Nephron progenitor cell (in vitro differentiated cells): ENCODE measurements at places on chromosomes 6 and 20.
A peak's percentile ranks its signal among the peaks of the same experiment; 100 is the strongest.

- DNase-seq: peak; percentile 19
Observed at GRCh38 chr20:53524589-53525312, 68.9 kb downstream of the ZNF217 start.

- peak; percentile 68 for DNase-seq
Observed at GRCh38 chr6:27177485-27178406, 69.8 kb upstream of the PRSS16 start.

- DNase-seq: no peak
Observed at GRCh38 chr6:131960371-131961133, 9.4 kb upstream of the CCN2 start.

DNA sequence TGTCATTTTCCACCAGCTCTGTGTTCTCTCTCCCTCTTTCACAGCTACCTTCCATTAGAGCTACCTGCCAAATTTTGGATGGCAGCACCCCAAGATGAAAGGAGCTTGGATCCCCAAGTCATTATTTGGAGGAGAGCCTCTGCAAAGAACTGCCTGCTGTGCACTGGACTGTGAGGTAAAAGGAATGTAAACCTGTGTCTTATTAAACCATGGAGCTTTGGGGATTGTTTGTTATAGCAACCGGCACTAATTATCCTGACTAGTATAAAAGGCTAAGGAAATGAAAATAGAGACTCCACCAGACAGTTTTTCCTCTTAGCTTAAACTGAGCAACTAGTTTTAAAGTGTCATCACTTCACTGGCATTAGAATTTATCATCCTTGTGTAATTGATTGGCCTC, 191.6 kb upstream of the DTNBP1 start:
- no peak for DNase-seq

DNA sequence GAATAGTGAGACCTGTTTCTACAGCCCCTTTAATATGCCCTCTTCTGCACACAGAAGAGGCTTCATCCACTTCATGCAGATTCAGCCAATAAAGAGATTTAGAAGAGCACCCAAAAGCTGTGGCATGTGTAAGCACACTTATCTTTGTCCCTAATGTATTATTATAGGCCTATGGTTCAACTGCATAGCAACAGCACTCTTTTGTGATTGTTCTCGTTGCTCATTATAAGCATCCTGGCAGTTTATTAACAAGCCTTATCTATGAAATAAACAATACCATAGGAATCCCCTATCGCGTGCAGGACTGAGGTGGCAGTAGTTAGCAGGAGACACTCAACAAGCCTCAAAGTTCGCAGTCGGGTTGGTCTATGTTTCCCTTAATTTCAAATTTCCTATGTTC, 138.5 kb upstream of the BEND6 start:
- no peak for DNase-seq
